ENCODE measurements at places on chromosomes 16 and 17.

DNA sequence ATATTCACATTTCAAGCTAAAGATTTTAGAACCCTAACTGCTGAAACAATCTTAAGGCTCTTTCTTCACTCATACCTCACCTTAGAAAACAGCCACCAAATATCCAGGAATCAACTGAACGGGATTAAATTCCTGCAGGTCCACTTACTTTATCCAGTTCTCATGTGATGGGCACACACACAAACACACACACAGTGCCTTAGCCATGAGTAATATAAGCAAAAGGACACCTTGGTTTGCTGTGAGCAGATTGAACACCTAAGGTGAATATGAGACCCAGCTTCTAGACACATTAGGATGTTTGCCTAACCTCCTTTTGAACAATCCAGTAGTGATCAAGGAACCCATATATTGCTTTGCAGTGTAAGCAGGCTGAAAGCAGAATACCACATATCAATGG is 81.5 kb downstream of the TUBD1 start:
- DNase-seq: no peak

GRCh38 chr17:10870336-10871050 is 32.6 kb upstream of the PIRT start:
- no peak for DNase-seq

DNA sequence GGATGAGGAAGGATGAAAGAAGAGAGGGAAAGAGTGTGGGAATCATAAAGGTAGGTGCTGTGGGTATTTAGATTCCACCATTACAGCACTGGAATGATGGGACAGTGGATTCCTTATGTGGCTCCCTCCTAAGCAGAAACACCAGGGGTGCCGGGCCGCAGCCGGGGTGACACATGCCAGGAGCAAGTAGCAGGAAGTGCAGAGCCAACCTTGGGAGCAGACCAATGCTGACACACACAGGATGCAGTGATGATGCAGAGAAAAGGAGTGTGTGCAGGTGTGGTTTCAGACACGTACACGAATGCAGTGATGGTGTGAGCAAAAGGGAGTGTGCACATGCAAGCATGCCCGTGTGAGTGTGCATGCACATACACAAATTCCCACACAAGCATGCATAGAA is 338.0 kb downstream of the SLC39A11 start:
- peak; percentile 7 for DNase-seq

DNA sequence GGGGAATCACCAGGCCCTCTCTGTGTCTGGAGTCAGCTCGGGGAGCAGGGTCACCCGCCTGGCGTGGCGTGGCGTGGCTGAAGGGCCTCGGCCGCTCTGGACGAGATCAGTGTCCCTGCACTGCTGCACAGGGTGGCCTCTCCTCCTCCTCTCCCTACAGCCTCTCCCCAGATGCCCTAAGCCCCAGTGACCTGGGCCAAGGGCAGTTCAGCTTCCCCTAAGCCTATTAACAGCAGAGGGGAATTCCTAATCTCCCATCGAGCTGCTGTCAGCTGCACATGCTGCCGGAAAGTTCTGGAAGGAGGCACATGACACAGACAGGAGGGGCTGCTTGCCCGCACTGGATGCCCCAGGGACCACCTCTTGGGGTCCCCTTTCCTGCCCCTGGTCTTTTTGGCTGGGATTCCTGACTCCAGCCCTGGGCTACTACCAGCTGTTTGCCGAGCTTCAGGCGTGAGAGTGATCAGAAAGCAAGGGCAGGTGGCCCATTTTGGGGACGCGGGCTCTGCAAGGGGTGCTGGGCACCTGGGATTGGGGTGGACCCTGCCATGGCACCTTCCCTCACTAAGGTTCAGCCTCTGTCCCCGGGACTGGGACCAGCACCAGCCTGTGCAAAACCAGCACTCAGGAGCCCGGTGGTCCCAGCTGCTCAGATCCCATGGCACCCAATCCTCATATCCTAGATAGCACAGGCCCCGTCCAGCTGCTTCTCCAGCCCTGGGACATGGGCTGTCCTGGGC is 794 bp downstream of the PDE6G start:
- DNase-seq: no peak

- no peak for DNase-seq
Observed at GRCh38 chr17:55068862-55069811, 100.6 kb downstream of the STXBP4 start.

- no peak for DNase-seq
Observed at GRCh38 chr17:77266891-77267341, 126.1 kb downstream of the SEC14L1 start.

DNA sequence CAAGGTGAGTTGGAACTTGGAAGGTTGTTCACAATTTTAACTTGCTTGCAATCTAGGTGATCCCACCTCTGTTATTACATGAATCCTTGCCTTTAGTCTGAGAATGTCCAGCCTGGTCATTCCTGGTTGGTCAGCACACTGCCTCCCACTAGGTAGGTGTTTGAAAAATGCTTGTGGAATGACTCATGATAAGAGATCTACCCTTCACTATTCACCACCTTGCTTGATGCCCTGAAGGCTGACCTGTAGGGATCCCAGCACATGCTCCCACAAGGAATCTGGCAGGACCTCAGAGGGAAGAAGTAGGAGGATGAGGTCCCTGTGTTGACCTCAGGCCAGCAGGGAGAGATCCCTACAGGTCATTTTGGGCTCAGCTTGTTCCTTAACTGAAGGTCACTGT is 30.2 kb upstream of the ABCA3 start:
- no peak for DNase-seq

GRCh38 chr17:57080718-57081117 is 4.3 kb upstream of the AKAP1 start:
- DNase-seq: no peak

- DNase-seq: no peak
Observed at GRCh38 chr17:64502809-64503208, 3.3 kb downstream of the DDX5 start.

DNA sequence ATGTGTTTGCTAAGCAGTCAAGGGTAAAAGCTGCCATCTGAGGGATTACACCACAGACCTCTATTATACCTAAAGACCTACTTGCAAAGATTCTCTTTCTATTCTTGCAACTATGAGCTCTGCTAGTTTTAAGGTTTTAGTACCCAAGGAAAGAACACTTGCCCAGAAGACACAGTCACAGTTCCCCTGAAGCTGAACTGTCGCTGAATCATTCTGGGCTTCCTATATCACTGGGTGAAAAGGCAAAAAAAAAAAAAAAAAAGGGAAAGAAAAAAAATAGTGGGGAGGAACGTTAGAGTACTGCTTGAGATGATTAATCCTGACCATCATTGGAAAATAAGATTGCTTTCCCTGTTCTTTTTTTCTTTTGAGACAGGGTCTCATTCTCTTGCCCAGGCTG is 37.9 kb downstream of the LYRM1 start:
- peak; percentile 52 for DNase-seq

DNA sequence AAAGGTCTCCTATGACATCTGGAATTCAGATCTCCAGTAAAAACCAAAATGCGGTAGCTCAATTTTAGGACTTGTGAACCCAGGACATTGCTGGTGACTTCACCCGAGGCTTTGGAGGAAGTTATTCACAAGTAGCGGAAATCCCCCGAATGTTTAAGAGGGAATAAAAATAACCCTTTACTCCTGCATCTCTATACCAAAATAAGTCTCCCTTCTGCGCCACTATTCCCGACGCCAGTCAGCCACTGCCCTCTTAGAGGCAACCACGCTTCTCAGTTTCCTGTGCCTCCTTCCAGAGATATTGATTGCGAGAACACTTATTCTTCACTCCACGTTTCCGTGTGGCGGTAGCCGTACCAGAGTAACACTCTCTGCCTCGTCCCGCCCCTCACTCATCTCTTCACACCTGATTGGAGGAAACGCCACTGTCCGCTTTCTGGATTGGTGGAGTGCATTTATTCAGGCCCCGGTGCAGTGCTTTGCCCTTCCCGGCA is 27.4 kb downstream of the EMP2 start:
- no peak for DNase-seq

DNA sequence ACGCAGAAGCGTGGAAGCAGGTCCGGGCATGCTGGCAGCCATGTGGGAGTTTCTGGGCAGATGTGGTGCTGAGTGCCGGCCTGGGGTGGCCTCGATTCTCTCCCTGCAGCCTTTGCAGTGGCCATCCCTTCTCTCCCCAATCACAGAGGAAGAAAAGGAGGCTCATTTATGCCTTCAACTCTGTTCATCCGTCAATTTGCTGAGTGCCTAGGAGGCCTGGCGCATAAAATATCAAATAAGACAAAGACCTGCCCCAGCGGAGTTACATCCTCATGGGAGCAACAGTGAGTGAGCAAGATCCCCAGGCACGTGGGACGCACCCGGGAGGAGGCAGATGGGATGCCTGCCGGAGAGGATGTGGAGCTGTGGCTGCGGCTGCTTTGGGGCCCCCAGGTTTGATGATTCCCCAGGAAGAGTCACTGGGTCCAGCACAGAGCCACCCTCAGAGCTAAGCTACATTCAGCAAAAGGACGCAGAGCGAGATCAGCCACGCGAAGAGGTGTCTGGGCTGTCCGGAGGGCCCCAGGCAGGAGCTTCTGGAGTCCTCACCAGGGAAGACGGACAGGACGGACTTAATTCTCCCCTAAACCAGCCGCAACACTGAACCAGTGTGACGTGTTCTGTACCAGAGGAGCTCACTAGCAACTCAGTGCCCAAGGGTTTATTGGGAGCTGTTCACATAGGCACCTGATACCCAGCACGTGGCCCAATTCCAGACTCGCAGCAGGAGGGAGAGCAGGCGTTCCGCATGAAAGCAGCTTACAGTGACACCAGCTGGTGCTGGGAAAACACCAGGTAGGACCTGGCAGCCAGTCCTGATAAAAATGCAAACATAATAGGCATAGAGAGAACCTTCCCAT is 11.3 kb downstream of the CA5A start:
- DNase-seq: no peak

GRCh38 chr16:63462316-63462715 is 1426.1 kb upstream of the CDH8 start:
- DNase-seq: no peak

- DNase-seq: peak; percentile 85
Observed at GRCh38 chr17:29615492-29616299, 7.0 kb downstream of the CORO6 start.

GRCh38 chr16:2040787-2041522 is 6.7 kb downstream of the NTHL1 start:
- DNase-seq: peak; percentile 43

DNA sequence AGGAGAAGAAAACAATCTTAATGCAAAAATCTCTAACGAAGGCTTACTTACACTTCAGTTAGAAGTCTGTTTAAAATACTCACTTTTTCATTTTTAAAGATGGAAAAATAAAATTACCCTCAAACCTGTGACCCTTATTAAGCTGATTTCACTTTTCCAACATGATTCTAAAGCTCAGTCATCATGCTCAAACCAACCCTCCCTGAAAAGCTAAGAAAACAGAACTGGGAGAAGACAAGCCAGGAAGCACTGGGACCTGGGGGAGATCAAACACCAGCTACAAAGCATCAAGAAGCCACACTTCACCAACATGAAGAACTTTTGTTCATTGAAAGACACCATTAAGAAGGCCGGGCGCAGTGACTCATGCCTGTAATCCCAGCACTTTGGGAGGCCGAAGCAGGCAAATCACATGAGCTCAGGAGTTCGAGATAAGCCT is 88.8 kb downstream of the LITAF start:
- peak; percentile 72 for DNase-seq

GRCh38 chr16:813204-813915 is 12.8 kb upstream of the GNG13 start:
- no peak for DNase-seq

DNA sequence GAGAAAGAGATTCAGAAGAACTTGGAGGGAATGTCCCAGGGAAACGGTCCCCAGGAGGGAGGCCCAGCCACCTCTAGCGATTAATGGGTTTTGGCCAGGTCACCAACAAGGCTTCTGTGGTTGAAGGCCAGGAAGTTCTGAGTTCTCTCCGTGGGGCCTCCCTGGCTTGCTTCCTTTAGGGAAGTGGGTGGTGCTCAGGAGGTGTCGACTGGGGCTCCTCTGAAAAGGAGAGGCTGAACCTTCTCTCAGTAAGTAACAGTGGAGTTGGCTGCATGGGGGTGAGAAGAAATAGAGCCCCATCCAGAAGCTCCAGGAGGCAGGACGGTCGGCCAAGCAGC is 77.1 kb upstream of the GSE1 start:
- no peak for DNase-seq

- DNase-seq: no peak
Observed at GRCh38 chr17:3718201-3718600, 5.5 kb upstream of the HASPIN start.

DNA sequence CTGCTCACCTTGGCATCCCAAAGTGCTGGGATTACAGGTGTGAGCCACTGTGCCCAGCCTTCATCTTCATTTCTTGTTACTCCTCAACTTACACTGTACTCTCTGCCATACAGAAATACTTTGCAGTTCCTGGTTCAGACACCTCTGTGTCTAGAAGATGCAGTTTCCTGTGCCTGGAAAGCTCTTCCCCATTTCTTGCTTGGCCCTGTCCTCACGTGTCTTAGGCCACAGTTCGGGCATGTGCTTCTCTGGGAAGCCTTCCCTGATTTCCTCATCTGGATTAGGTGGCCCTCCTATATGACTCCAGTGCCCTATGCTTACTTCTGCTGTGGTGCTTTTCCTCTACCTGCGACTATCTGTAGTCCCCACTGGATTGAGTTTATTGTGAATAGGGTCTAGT is 26.5 kb upstream of the CDR2 start:
- no peak for DNase-seq

DNA sequence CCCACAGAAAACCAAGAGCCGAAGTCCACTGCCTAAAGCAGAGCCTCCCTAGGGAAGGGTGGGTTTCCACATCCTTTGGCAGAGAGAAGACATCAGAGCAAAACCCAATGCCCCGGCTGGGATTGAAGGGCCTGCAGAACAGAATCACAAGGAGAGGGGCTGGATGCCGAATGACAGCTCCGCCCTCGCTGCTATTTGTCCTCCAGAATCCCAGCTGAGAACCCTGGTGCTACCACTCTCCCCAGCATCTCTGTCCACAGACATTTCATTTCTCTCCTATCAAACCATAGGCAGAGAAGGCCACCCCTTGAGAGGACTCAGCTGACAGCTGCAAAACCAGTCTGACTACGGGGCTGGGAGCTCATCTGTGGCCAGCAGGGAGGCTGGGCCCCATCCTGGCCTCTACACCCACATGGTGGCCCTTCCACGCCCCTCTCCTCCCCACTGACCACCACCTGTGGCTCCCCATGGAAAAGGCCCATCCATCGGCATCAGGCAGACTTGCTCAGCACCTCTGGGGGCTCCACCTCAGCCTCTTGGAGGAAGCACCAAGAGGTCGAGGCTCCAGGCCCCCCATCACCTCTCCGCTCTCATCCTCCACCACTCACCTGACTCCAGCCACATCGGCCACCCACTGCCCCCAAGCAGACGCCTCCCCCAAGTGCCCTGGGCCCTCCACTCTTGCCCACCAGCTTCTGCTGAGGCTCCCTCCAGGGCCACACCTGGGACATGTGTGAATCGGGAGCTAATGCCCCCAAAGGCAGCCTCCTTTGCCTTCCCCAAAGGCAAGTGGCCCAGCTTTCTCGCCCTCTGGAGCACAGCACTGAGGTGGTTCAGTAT is 288.5 kb downstream of the C16orf95 start:
- no peak for DNase-seq

All from astrocyte of the spinal cord (primary cell).